Endodermal cell (in vitro differentiated cells): ENCODE measurements at places on chromosomes 12 and 14.

- DNase-seq, result no peak
Observed at GRCh38 chr14:50344116-50344775, 32.1 kb downstream of the DMAC2L start.

GRCh38 chr12:26651566-26652188 lies 181.3 kb downstream of the ITPR2 start:
- peak; percentile 95 for DNase-seq

DNA sequence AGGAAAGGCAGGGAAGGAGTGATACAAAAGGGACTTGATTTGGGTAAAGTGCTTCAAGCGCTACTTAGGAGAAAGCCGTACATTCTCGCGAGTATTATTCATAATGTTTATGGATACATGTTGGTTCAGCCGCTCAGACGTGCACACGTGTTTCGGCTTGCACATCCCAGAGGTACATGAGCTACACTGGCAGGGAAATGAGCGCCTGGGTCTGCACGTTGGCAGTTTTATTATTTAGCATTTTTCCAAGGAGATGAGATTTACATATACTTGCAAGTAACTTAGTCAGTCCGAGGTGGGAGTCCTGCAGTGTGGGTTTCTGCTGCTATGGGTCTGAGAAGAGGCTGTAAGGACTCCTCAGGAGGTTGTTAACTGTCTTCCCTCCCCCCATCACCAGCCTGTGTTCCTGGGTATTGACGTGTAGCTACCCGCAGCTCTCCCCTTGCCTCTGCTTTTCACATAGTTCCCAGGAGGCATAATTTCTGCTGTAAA lies 1.5 kb downstream of the PRKCH start:
- peak; percentile 64 for DNase-seq

DNA sequence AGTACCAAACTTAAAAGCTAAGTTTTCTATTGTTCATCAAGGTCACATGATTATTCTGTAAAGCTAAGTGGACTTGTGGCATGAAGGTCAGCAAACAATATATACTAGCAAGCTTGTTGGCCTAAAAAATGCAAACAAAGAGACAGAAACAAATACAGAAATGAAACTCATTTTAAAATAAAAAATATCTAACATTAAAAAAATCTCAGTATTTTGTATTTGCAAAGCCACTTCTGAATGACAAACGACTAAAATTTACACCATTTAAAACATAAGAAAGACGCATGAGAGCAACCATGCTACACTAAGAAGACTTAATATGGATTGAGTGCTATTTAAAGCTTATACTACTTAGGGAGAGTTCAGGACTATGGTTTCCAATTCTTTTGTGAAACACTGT lies 72.8 kb upstream of the BBS10 start:
- DNase-seq, result no peak

DNA sequence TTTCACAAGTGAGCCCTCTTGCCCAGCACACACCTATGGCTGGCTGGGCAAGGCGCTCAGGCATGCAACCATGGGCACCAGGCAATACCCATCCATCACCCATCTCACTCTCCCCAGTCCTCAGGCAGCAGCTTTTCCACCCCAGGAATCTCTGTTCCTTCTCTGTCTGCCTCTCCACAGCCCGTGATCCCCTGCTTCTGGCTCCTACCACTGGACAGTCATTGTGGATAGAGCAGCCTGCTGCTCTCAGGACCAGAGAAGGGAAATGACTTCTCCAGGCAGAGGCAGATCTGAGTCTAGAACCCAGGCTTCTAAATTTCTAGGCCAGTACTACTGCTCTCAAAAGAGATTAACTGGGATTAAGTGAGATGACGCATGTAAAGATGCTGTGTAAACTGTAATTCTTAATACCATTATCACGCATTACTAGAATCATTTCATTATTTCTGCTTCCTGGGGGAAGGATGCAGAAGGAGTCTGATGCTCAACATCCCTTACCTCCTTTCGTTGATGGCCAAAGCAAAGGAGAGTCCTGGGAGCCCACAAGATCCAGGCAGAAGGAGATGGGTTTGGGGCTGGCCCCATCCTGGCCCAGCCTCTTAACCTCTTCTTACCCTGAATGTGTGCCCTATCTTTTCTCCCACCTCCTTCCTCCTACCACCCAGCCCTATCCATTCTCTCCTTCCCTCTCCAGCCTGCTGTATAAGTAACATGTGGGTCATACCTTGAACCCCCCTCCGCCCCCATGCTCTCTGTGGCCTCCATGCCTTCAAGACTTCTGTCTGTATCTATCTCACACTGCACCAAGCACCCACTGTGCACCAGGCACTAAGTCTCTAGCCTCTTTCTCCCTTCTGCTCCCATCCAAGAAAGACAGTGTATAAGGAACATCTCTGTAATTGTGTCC lies 4.8 kb upstream of the AQP5 start:
- DNase-seq, result no peak

GRCh38 chr14:89336338-89336737 lies 80.7 kb downstream of the FOXN3 start:
- DNase-seq, result no peak

GRCh38 chr14:31283578-31284252 lies 76.1 kb upstream of the HECTD1 start:
- DNase-seq, result no peak

DNA sequence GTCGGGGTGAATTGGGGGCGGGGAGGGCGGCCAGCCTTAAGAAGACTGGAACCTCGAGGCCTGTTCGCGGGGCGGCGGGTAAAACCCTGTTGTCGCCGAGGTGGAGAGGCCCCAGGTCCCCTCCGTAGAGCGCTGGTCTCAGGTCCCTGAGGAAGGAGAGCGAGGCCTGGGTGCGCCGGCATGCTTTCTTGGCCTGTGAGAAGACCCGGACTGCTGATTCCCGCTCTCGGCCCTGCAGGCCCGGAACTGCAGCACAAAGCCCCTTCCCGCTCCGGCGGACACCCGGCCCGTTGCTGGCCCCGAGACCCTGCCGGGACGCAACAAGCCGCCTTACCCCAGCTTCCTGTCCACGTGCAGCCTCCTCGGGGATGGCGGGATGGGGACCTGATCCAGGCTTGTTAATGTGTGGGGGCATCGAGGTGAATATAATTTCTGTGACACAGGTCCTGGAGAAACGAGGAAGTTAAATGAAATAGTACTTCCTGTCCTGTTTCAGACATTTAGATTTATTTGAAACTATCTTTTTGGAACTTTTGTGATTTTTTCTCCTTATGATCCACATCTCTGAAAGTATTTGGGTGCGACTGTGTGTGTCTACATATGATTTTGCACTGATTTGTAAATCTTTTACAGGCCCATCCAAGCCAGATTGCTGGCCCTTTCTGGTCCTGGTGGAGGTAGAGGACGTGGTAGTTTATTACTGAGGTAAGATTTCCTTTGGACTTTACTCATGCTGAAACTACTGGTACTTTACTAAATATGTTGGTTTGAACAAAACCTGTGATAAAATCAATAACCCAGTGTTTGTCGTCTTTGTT lies 600 bp downstream of the PNN start:
- DNase-seq, result peak; percentile 71

DNA sequence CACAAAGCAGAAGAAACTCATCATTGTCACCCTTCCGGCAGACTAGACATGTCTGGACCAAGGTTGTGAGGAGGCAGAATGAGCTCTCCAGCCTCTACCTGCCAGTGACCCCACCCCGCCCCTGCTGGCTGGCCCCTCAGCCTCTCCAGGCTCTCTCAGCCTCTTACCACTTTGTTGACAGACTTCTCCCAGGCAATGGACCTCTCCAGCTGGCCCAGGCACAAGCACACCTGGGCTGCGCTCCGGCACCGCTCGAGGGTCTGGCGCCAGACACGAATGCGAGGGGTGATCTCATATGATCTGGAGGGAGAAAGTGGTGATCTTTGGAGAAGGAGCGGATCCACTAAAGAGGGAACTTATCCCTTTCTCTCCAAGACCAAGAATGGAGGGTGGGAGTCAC lies 30.3 kb downstream of the BAZ2A start:
- DNase-seq, result no peak

GRCh38 chr14:61562321-61563161 lies 132.8 kb upstream of the HIF1A start:
- DNase-seq, result no peak

GRCh38 chr14:46488374-46488773 lies 163.2 kb downstream of the RPL10L start:
- DNase-seq, result no peak

DNA sequence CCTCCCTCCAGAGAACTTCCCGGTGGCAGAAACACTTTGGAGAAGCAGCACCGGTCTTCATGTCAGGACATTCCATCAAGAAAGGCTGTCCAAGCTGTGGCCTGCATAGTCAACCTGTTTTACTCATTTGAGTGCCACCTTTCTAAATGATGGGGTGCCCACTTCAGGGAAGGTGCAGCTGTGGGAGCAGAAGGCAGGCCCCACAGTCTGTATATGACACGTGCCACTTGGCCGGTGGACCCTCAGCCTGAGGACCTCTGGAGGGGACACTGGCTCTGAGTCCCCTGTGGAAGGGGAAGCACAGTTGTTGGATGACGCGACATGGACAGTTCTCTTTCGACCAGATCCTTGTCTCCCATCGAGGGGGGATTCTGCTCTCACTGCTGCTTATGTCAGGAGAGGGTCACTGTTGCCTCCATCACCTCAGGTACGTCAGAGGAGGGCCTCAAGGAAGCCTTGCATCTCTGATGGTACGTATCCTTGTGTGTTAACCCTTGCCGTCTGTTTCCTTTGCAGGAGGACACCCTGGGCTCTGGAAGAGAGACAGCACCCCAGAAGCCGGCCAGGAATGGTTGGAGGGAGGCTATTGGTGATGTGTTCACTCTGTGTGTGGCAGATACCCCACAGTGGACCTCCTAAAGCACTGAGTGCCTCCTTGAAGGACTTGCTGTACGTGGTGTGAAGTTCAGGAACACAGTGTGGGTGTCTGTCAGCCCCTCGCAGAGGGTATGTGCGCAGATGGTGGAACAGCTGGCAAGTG lies 132.1 kb upstream of the RTL1 start:
- peak; percentile 21 for DNase-seq

DNA sequence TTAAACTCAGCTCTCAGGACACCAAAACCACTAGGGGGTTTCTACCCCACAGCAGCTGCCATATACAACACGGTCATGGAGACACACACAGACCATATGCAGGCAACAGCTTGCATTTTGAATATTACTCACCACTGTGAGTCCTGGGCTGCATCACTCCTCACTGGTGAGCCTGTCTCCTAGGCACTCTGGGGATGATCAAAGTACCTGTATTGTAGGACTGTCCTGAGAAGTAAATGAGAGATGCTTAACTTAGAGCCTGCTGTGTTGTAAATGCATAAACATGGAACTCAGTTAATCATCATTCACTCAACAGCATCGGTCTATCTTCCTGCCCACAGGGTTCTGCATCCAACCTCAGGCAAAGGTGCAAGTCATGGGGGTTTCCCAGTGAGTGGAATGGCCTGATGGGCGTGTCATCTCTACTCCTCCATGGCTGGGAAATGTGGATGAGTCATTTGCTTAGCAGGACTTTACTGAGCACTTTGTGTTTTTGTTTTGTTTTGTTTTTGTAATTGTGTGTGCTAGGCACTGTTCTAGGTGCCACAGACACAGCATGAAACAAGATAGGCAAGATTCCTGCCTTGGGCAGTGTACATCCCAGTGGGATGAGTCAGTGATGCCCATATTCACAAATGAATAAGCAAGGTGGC lies 1141.2 kb upstream of the TMEM132C start:
- peak; percentile 58 for DNase-seq

DNA sequence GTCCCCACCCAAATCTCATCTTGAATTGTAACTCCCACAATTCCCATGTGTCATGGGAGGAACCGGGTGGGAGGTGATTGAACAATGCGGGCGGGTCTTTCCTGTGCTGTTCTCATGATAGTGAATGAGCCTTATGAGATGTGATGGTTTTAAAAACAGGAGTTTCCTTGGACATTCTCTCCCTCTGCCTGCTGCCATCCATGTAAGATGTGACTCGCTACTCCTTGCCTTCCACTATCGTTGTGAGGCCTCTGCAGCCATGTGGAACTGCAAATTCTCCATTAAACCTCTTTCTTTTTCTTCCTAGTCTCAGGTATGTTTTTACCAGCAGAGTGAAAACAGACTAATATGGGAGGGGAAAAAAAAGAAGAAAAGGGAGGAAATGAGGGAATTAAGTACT lies 22.6 kb upstream of the ARHGAP5 start:
- DNase-seq, result no peak

GRCh38 chr14:48052973-48053372 lies 377.6 kb upstream of the MDGA2 start:
- no peak for DNase-seq

GRCh38 chr12:51185171-51185717 lies 12.3 kb upstream of the TFCP2 start:
- DNase-seq, result no peak

GRCh38 chr12:52580496-52580895 lies 6.9 kb upstream of the KRT74 start:
- peak; percentile 46 for DNase-seq

DNA sequence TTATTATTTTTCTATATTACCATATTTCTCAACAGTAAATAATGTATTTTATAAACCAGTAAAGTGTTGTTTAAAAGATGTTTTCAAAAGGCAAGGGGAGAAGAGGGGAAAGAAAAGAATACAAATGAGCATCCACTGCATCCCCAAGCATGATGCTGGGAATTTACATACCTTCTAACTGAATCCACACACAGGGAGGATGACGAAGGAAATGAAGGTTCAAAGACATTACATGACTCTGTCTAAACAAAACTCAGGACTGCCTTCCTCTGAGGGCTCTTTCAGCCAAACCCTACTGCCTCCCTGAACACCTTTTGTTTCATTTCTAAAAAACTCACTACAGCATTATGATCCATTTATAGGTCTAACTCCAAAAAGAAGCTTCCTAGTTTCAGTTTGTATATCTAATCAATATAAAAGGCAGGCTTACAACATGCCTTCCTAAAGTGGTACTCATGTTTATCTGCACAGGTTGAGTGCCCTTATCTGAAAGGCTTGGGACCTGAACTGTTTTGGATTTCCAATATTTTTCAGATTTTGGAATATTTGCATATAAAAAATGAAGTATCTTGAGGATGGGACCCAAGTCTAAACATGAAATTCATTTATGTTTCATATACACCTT lies 30.3 kb downstream of the DICER1 start:
- DNase-seq, result no peak

DNA sequence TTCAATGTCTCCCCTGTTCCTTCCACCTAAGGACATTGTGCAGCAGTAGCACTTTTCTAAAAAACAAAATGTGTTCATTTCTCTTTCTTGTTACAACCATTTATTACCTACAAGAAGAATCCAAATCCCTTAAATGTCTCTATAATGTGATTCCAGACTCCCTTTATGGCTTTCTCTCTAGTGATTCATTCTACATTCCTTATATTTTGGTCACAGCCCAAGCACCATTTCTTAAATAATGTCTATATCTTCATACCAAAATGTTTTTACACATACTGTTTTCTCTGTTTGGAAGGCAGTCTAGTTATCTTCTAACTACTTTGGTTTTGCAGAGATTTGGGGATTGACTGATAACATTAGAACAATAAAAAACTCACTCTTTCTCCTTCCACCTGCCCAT lies 1037.3 kb upstream of the FLRT2 start:
- no peak for DNase-seq

DNA sequence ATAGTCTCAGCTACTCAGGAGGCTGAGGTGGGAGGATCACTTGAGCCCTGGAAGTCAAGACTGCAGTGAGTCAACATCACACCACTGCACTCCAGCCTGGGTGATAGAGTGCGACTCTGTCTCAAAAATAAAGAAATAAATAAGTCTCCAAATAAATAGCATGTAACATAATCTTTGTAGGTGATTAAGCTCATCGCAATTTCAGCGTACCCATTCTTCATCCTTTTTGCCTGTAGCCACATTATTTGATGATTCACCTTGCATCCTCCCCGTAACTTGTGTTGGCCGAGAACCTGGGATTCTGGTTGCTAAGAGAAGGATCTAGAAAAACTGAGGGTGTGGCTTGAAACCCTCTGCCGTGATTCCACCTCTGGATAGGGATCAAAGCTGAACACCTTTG lies 115.1 kb downstream of the GALC start:
- no peak for DNase-seq
